ENCODE measurements at places on chromosomes 6 and 20.

GRCh38 chr6:38974389-38975151 lies 74.0 kb upstream of the GLP1R start:
- DNase-seq: peak; percentile 47

GRCh38 chr20:46260480-46260879 lies 47.8 kb downstream of the CDH22 start:
- DNase-seq: no peak

GRCh38 chr6:113350461-113350860 lies 506.7 kb upstream of the MARCKS start:
- no peak for DNase-seq

DNA sequence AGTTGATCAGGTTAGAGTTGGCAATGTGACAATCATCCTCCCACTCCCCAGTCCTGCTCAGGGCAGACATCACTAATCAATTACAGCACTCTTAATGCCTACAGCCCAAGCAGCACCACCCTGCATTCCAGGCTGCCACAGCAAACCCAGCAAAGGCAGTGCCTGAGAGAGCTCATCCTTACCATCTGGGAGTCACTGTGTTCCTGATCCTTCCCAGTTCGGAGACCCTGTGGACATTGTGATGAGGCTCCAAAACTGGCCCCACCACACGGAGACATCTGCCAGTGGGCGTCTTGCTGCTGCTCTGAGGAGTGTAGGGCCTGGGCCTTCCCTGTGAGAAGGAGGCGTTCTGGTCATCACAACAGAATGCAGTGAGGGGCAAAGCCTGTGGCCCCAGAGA lies 216.5 kb upstream of the CST7 start:
- DNase-seq: no peak

GRCh38 chr6:162181741-162182401 lies 545.7 kb downstream of the PRKN start:
- DNase-seq: no peak

DNA sequence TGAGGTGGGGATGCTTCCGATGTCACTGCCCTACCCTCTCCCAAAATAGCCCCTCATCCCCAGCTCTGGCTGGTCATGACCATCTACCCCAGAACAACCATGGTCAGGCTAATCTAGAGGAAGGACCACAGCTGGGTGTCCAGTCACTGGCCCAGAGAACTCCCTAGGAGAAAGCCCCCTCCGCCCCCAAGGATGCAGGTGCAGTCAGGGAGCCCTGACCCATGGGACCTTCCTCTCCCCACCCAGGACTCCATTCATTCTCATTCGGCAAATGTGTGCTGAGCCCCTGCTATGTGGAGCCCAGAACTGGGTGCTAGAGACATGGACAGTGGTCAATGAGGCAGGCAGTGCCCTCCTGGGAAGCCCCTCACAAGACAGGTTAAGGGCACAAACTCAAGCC lies 60.5 kb downstream of the JPH2 start:
- DNase-seq: no peak

GRCh38 chr6:132998418-132998817 lies 184.0 kb downstream of the RPS12 start:
- no peak for DNase-seq

GRCh38 chr6:132972971-132973370 lies 158.6 kb downstream of the RPS12 start:
- DNase-seq: no peak

GRCh38 chr6:10316373-10316721 lies 98.5 kb downstream of the TFAP2A start:
- DNase-seq: no peak

- no peak for DNase-seq
Measured at GRCh38 chr6:168700880-168701279, 259.9 kb downstream of the SMOC2 start.

GRCh38 chr6:1526398-1527072 lies 83.2 kb upstream of the FOXC1 start:
- no peak for DNase-seq

- no peak for DNase-seq
Measured at GRCh38 chr6:25403150-25403549, 124.0 kb downstream of the CARMIL1 start.

DNA sequence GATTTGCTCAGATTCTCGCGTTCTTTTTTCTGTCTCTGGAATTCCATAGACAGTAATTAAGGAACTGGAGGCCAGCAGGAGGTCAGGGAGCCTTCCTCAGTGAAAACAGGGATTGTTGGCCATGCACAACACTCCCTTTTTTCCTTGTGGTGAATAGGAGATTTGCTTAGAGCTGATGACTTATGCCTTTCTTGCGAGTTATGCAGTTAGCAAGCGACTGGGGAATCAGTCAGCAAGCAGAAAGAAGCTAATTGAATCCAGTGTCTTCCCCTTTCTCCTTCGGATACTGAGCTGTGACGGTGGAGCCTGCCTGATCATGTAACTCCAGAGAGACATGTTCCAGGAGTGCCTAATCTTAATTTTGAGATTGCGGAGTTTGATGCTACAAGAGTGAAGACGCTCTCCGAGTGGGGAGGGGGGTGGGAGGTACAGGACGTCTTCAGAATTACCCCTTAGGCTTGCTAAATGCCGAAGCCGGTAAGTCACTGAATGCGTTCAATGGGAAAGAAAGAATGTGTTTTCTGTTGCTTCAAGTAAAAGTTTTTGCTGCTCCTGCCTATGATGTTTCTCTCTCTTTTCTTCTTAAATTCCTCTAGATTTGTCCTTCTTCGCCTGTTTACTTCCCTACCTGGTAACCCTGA lies 165.9 kb downstream of the SASH1 start:
- DNase-seq: no peak

GRCh38 chr20:36240076-36240475 lies 3.8 kb downstream of the AAR2 start:
- DNase-seq: no peak

DNA sequence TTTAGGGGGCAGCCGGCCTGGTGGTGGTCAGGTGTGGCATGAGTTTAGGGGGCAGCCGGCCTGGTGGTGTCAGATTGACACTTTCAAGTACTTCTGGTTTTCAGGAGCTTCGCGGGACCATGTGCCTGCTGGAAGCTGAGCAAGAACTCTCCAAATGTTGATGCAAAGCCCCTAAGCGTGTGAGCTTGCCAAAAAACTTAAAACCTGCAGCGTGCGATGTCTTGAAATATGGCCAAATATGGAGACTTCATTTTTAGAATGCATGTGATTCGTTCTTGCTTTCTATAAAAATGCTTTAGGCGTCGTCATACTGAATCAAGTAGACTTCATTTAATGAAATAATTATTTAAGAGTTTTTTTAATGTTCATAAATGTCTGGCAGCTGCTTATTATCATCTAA lies 149.4 kb downstream of the SMOC2 start:
- DNase-seq: no peak

DNA sequence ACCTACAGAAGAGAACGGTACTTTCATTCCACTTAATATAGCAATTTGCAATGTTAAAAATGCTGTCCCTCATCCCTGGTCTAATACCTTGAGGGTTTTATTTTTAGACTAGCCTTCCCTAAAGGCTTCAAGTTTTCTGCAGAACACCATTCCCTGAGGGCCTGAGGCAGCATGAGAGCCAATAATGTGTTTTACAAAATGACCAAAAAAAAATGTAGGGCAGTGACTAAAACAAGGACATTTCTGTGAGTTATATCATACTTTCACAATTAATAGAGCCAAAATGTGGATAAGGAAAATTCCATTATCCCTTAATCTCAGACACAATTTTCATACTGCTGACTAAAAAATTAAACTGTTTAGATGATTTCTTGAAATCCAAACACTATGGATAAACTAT lies 22.7 kb downstream of the GPR63 start:
- no peak for DNase-seq

- no peak for DNase-seq
Measured at GRCh38 chr6:45365036-45365435, 12.7 kb downstream of the SUPT3H start.

GRCh38 chr6:21049572-21049971 lies 515.3 kb downstream of the CDKAL1 start:
- no peak for DNase-seq

DNA sequence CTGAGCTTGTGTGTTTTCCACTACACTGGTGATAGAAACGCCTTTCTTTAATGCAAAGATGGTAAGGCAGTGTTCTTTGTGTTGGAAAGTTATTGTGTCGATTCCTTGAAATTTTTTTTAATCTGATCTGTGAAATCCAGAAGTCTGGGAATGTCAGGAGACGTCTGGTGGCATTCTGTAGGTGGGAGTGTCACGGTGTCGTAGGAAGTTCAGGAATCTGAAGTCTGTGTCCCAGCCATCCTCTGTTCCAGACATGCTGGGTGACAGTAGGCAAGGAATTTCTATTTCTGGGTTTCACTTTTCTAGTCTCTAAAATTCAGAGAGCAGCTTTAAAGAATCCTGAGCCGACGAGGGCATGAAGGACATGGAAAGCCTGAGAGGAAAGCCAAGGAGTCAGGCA lies 223.8 kb downstream of the ZNF217 start:
- DNase-seq: no peak

- DNase-seq: no peak
Measured at GRCh38 chr6:158807515-158808441, 11.4 kb downstream of the EZR start.

GRCh38 chr20:59940956-59941294 lies 736 bp downstream of the FAM217B start:
- peak; percentile 80 for DNase-seq

DNA sequence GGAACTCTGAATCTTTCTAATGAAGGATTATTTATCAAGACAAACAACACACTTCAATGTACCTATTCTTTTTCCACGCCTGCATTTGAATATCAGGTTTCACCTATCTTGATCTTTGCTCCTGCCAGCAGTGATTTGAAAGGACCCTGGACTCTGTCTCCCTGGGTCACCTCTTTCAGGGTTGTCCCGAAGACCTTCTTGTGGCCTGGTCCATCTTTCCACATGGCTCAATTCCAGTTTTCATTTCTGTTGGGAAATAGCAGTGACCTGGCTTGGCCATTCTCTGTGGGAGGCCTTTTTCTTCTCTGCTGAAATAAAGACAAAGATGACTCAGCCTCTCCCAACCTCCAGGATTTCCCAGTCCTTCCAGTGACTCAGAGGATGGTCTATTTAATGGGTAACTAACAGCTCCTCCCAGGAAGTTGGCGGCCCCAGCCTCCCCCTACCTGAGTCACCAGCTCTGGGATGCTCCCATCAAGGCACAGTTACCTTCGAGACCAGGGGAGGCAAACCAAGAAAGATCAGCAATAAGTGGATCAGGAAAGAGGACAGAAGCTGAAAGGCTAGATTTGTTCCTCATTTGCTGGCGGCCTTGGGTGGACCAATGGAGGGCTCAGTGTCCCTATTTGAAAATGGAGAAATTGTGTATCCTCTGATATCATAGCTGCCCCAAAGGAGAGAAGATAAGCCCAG lies 120.2 kb upstream of the RNF24 start:
- no peak for DNase-seq

DNA sequence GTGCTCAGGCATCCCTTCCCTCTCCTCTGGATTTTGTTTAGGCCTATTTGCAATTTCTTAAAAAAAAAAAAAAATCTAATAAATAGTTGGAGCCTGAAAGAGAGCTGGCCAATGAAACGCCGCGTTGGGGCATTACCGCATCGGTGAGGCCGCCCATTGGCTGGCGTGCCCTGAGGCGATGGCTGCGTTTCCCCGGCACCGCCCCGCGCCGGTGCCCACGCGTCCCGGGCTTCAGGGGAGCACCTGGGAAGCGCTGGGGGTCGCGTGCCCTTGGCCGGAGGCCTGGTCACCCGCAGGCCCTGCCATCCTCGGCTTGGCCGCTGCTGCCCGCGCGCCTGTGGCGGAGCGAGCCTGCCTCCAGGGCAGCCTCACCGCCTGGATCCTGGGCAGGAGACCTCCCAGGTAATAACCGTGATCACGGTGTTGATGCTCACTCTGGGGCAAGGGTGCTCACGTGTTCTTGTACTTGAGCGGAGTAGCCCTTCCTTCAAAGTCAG lies 155.4 kb downstream of the NRN1 start:
- DNase-seq: peak; percentile 21

GRCh38 chr6:37570482-37571133 lies 70.9 kb upstream of the CCDC167 start:
- DNase-seq: no peak

GRCh38 chr6:26215585-26216358 lies 128.5 kb downstream of the HFE start:
- DNase-seq: no peak

DNA sequence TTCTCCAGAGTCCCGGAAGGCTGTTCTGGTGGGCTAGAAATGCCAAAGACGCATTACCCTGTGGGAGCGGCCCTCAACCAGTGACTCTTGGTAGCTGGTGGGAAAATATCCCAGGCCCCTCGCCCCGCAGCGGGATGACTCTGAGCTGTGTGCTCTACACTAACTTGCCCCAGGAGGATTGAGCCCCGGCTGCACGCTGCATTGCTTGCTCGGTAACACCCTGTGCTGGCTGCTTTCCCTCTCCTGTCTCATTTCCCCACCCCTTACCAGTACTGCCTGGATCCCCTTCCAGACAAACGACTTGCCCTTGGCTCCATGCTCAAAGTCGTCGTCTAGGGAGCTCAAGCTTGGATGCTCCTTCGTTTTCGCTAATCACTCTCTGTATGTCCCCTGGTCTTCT lies 411.8 kb upstream of the SULF2 start:
- no peak for DNase-seq

- DNase-seq: no peak
Measured at GRCh38 chr6:40714576-40715564, 127.7 kb upstream of the LRFN2 start.

GRCh38 chr6:12296604-12297003 lies 6.4 kb downstream of the EDN1 start:
- DNase-seq: no peak

- DNase-seq: no peak
Measured at GRCh38 chr6:24387818-24388217, 14.9 kb upstream of the MRS2 start.

DNA sequence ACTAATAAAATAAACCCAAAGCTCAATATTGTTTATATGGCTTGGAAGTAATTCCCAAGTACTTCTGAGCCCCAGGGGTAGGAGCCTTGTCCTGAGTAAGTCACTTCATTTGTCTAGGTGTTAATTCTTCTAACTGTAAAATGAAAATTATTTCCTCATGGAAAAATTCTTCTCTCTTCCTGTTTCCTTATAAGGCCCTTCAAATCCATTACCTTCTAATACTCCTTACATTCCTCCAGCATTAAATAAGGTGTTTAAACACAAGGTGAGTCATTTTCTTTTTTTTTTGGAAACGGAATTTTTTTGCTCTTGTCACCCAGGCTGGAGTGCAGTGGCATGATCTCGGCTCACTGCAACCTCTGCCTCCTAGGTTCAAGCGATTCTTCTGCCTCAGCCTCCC lies 41.9 kb downstream of the PRR18 start:
- DNase-seq: no peak

GRCh38 chr20:17665756-17666155 lies 16.3 kb downstream of the RRBP1 start:
- no peak for DNase-seq

DNA sequence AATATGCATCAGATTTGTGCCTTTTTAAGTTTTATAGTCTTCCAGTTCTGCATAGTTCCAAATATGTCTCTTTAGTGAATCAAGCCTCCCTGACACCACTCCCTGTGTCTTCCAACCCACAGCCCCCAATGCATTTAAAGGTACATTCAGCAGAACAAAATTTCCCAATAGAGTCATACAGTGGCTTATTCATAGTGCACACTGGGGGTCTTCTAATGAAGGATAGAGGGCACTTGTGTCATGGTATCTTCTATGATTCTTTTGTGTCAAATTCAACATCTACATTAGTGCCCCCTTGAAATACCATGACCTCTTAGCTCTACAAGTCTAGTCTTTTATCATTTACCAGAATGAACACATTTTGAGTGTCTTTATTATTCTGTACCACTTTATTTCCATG lies 33.8 kb downstream of the FLRT3 start:
- DNase-seq: no peak
